ENCODE measurements at places on chromosomes 11 and 22.

DNA sequence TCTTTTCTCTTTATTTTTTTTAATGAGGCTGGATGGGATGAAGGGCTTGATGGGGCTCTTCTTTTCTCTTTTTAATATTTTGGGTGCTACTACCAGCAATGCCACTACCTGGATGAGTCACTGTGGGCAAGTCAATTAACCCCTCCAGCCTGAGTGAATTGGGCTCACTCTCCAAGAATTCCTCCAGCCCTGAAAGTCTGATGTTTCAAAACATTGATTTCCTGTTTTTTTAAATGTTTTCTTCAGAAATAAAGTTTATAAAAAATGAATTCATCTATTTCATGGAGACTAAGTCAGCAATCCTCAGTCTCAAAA lies 812 bp upstream of the OR5A2 start:
- no peak for ATAC-seq

DNA sequence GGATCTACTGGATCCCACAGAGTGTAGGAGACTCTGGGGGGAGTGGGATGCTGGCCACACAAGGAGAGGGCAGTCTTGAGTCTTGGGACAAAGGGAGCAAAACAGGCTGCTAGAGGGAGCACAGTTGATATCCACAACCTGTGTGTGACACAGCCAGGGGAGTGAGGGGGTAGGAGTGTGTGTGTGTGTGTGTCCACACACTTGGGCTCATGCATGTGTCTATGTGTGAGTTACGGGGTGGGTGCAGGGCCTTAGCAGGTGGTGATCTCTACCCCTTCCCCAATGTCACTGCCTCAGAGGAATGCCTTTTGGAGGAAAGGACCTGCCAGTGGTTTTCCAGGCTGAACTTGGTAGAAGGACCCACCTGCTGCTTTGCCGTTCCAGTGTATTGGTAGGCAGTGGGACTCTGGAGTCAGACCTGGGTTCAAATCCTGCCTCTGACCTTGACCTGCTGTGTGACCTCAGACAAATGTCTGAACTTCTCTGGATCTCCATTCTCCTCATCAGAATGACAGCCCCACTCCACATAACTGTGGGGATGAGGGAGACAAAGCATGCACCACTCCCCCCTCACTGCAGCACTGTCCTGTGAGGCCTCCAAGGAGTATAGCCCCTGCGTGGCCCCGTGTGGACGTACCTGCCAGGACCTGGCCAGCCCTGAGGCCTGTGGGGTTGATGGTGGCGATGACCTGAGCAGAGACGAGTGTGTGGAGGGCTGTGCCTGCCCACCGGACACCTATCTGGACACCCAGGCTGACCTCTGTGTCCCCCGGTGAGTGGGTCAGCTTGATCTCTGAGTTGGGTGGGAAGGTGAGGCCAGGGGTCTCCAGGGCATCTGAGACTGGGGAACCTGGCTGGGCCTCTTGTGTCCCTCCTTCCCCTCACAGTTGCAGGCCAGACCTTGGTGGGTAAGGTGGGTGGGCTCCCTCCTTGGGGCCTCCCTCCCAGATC lies 27.4 kb downstream of the OTOG start:
- ATAC-seq: no peak

- ATAC-seq: no peak
Observed at GRCh38 chr11:132037956-132038355, 667.5 kb downstream of the NTM start.

GRCh38 chr22:49188091-49188490 lies 639.6 kb downstream of the BRD1 start:
- ATAC-seq: no peak

- ATAC-seq: peak; percentile 80
Observed at GRCh38 chr22:26322179-26322905, 106.7 kb upstream of the ASPHD2 start.

DNA sequence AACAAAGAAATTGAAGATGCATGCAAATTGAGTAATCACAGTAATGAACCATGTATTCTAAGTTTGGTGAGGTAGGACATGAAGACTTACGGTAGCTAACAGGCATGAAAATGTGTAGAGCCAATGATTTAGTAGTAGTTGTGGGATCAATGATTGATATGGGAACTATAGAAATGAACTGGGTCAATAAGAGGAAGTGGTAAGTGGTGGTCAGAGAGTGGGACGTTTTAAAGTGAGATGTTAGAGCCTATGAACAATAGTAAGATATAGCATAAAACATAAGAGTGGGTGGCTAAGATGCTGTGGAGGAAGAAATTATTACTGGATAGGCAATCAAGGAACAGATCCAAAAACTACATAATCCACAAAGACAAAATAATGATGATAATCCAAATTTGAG lies 45.0 kb downstream of the DLG2 start:
- no peak for ATAC-seq

- no peak for ATAC-seq
Observed at GRCh38 chr11:68215524-68216170, 2.6 kb upstream of the KMT5B start.

- peak; percentile 88 for ATAC-seq
Observed at GRCh38 chr11:17343907-17344306, 7.7 kb upstream of the NCR3LG1 start.

DNA sequence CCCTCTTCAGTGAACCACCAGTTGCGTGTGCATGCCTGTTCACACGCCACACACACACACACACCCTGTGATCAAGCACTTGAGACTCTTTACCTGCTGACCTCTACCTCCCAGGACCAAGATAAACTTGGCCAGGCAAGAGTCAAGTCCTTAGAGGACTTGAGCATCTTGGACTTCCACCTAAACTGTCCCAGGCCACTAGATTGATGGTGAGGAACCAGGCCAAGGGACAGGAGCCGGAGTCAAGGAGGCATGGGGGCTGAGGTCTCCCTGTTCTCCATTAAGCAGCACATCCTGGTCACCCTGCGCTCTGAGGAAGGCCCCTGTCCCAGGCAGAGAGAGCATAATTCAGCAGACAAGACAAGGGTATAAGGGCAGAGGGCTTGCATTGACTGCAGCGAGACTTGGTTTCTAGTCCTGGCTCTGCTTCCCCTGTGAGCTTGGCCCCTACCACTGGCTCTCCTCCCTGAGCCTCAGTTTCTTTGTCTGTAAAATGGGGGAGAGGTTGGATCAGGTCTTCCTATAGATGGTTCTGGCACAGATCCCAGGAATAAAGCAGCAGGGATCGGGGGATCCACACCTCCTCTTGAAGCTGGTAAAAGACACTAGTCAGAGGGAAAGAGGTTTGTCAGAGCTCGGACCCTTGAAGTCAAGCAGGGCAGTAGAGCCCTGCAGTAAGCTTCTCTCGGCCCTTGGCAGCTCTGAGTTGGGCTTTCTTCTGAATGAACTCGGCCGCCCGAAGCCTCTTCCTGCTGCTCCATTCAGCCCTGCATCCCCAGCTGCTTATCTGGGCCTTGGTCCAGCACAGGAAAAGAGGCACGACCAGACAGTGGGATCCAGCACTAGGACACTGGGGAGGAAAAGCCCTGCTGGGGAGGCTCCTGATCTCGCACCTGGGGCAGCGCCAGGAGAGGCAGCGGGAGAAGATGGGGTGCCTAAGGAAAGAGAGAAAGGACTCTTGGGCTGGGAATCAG lies 2.0 kb downstream of the CREB3L1 start:
- ATAC-seq: peak; percentile 56

- ATAC-seq: peak; percentile 50
Observed at GRCh38 chr11:117523680-117524079, 196.0 kb downstream of the CEP164 start.

DNA sequence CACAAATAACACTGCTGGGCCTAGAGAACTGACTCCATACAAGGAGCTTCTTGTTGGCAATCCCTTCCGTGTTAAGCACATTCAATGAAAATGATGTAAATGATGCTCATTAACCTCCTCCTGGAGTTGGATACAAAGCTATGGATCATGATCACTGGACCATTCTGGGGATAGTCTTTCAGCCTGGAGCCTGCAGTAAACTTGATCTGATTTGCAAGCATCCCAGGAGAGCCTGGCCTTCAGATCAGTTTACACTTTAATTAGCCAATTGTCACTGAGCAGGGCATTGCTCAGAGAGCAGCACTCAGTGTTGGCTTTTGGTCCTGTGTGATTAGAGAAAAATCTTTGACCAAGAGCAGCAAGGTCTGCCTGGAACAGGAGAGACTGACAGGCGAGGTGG lies 45.6 kb downstream of the ARFGAP3 start:
- ATAC-seq: no peak

DNA sequence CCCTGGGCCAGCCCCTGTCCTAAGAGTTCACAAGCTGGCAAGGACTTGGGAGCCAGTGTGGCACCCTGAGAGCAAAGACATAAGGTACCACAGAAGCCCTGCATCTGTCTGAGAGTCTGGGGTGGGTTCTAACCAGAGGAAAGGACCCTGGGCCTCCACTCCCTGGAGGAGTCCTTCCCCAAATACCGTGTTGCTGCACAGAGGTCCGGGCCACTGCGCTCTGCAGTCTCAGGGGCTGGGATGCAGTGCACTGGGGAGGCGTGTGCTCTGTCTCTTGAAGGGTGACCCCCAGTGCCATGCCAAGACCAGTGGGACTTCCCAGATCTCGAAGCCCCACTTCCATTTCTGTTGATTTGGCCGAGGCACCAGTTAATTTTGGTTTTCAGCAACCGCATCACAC lies 4.3 kb upstream of the SH3BP1 start:
- no peak for ATAC-seq

GRCh38 chr11:96187822-96188221 lies 155.2 kb downstream of the MAML2 start:
- peak; percentile 92 for ATAC-seq

DNA sequence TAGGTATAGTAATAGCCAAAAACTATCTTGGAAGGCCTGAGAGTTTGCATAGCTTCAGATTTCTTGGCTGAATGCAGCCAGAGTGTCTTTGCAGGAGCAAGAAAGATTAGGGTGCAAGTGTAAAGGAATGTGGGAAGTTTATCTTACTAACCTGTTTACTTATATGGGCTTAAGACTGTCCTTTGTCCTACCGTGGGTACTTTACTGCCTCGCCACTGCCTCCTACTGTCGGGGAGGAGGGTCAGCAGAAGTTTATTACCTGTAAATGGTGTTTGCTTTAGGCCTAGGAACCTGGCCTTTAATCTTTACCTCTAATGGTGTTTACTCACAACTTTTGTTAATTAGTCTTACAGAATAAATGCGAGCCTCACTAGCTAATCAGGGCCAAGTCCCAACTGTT lies 633.8 kb downstream of the DLG2 start:
- ATAC-seq: peak; percentile 60

GRCh38 chr22:36787204-36787988 lies 11.5 kb upstream of the IFT27 start:
- ATAC-seq: no peak

- ATAC-seq: no peak
Observed at GRCh38 chr11:27997344-27997743, 110.6 kb downstream of the KIF18A start.

DNA sequence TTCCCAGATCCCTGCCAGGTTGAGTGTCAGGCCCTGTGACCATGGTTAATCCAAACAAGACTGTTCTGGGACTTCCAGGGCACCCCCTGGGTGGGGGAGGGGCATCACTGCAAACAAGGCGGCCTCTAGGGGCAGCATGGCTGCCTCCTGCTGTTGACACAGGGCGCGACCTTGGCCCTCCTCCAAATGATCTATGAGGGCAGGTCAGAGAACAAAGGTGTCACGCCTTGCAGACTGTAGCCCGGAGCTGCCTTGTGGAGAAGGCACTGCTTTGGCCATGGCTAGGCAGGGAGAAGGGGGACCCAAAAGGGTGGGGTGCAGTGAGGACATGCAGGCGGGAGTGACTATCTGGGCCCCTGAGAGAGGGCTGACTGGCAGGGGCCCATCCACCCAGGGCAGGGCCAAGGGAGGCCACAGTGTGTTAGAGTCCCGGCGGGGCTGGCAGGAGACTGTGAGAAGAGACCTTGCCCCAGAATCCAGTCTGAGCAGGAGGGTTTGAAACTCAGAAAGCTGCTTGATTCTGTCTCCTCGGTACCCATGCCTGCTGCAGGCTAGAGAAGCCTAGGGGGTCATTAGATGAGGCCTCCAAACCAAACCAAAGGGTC lies 35.6 kb downstream of the KCNC1 start:
- ATAC-seq: no peak

DNA sequence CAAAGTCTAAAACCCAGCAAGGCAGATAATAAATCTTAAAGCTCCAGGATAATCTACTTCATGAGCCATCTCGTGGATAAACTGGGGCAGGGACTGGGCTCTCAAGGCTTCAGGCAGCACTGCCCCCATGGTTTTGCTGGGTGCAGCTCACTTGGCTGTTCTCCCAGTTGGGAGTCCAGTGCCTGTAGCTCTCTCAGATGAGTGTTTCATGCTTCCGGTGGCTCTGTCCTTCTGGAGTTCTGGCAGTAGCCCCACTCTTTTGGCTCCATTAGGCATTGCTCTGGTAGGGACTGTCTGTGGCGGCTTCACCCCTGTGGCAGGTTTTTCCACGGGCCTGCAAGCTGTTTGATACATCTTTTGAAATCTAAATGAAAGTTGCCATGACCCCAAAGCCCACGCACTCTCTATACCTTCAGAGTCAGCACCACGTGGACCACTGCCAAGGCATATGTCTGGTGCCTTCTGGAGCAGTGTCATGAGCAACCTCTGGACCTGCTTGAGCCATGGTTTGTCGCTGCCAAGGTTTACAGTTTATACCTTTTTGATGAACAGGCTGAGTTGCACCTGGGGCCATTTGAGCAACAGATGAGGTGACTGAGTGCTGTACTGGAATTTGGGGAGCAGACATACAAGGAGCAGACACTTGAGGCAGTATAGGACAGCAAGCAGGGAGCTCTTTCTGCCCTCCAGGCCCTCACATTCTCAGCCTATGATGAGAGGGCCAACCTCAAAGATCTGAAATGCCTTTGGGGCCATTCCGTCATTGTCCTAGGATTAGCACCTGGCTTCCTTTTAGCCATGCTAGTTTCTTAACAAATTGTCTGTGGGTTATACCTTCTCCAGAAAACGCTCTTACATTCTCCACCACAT lies 48.6 kb downstream of the MTNR1B start:
- ATAC-seq: no peak

DNA sequence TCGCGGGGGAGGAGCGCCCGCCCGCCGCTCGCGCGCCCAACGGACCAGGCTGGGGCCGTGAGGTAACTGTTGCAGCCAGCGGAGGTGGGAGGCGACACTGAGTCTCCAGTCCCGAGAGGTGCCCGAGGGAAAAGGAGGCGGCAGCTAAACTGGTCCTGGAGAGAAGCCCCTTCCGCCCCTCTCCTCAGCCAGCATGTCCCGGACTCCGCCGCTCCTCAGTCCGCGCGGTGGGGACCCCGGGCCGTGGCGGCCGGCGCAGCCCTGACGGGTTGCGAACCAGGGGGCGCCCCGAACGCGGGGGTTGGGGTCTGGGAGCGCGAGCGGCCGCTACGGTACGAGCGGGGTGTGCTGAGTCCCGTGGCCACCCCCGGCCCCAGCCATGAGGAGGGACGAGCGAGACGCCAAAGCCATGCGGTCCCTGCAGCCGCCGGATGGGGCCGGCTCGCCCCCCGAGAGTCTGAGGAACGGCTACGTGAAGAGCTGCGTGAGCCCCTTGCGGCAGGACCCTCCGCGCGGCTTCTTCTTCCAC lies at the start of gene PDE3B:
Gene PDE3B (plus strand): TSS at position 108 of the 529 bp plus-strand sequence. CDS start 272 bp downstream, at position 380.
- ATAC-seq: peak; percentile 81

- no peak for ATAC-seq
Observed at GRCh38 chr11:113725913-113726312, 19.8 kb upstream of the TMPRSS5 start.

Data from SK-N-SH treated with all-trans-retinoic acid at 6 μM for 48 hours (cell line).